ENCODE measurements at places on chromosomes 3 and 15.

GRCh38 chr15:60462027-60462426 is 16.9 kb downstream of the ICE2 start:
- no peak for DNase-seq

GRCh38 chr15:52441841-52442240 is 86.8 kb downstream of the MYO5A start:
- DNase-seq, result peak; percentile 51

DNA sequence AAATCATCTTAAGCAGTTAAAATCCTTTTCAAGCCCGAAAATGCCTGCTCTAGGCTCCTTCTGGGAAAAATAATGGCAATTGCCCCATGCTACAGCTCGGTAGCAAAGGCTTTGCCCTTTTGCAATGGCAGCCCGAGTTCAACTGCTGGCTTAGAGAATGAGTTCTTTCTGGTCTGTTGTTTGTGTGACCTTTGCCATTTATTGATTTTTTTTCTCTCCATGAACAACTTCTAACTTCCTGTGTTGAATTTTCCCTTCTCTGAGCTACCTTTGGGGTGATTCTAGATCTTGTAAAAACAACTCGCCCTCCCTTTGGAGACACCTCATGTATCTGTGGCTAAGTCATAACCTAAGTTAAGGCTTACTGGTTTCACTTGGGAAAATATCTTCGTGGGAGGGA is 139.3 kb downstream of the PLCH1 start:
- no peak for DNase-seq

GRCh38 chr3:159872374-159873109 is 116.1 kb upstream of the IL12A start:
- DNase-seq, result no peak

- no peak for DNase-seq
Observed at GRCh38 chr15:60594071-60594470, 115.1 kb upstream of the ICE2 start.

DNA sequence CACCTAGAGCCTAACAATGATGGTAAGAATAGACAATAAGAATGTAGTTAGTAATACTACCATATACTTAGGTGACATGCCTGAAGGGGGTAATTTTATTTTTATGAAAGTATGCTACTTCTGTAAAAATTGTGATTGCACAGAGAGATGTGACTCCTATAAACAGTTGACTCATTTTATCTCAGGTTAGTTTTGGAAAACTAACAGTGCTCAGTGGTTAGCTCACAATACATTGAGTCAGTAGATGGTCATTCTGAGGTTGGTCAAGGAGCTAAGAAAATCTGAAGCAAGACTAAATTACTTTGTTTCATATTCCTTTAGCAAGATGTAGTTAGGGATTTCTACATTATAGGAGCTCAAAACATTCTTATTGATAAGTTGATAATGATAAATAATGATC is 271.0 kb downstream of the EDEM1 start:
- DNase-seq, result no peak

GRCh38 chr3:134018850-134019249 is 10.9 kb downstream of the SLCO2A1 start:
- DNase-seq, result no peak

DNA sequence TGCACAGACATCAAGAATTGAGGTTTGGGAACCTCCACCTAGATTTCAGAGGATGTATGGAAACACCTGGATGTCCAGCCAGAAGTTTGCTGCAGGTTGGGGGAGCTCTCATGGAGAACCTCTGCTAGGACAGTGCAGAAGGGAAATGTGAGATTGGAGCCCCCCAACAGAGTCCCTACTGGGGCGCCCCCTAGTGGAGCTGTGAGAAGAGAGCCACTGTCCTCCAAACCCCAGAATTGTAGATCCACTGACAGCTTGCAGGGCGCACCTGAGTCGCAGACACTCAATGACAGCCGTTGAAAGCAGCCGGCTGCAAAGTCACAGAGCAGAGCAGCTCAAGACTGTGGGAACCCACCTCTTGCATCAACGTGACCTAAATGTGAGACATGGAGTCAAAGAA is 34.6 kb upstream of the EPHA6 start:
- no peak for DNase-seq

GRCh38 chr15:33032053-33032452 is 162.5 kb downstream of the FMN1 start:
- DNase-seq, result no peak

DNA sequence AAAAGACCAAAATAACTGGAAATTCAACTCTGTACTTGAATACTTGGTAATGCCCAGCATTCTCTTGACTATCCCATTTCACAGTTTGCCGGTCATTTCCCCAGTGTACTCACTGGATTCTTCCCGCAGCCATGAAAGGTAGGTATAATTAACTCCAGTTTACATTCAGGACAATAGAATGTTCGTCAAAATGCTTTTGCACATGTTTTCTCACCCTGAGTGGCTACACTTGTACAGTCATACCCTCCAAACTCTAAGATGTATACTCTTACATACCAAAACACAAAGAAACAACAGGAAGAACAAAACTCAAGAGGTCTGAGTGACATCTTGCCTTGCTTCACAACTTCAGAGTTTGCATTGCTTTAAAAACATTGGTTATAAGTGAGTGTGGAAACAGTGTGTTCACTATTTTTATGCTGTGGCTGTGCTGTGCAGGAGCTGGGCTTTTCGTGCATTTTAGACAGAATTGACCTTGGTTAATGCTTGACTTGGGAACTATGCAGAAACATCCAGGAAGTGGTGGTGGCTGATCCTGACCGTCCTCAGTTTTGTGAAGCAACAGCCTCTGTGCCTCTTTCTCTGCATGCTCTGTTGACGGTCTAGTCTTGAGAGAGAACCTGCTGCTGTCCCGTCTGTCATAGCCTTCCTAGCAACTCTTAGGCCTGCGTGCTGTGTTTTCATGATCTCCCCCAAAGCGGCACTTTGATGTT is 90.5 kb downstream of the IGF1R start:
- no peak for DNase-seq

- DNase-seq, result no peak
Observed at GRCh38 chr3:146322216-146322817, 71.4 kb upstream of the PLSCR4 start.

GRCh38 chr3:149555927-149556326 is 81.4 kb downstream of the TM4SF4 start:
- no peak for DNase-seq

GRCh38 chr3:133058243-133058642 is 20.1 kb downstream of the TMEM108 start:
- DNase-seq, result no peak

GRCh38 chr3:195407531-195408409 is 35.0 kb downstream of the ACAP2 start:
- DNase-seq, result no peak

- DNase-seq, result no peak
Observed at GRCh38 chr3:25870452-25870851, 80.6 kb downstream of the OXSM start.

DNA sequence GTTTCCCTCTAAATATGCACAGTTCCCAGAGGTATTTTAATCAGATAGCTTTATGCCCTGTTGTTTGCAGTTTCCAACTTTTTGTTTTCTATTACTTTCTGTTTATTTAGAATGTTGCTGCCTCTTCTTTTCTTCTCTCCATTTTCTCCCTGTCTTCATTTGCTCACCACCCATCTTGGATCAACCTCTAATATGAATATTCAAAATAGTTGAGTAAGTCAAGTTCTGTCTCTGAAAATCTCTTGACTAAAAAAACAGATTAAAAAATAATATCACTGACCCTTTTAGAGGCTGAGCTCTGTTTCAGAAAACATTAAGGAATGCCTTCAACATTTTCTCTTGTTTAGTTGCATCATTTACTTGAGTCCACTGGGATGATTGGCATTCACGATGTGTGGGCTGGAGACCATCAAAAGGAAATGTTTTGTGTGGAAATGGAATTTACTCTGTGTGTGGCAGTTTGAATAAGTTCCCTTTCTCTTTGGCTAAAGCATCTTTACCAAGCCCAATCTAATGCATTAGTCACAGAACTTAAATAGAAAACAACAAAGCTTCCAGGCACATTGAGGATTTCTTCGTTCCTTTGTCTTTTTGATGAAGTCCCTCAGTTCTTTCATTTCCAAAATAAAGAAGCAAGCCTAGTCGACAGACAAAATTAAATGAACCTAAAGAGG is 633.9 kb upstream of the TGFBR2 start:
- DNase-seq, result no peak

DNA sequence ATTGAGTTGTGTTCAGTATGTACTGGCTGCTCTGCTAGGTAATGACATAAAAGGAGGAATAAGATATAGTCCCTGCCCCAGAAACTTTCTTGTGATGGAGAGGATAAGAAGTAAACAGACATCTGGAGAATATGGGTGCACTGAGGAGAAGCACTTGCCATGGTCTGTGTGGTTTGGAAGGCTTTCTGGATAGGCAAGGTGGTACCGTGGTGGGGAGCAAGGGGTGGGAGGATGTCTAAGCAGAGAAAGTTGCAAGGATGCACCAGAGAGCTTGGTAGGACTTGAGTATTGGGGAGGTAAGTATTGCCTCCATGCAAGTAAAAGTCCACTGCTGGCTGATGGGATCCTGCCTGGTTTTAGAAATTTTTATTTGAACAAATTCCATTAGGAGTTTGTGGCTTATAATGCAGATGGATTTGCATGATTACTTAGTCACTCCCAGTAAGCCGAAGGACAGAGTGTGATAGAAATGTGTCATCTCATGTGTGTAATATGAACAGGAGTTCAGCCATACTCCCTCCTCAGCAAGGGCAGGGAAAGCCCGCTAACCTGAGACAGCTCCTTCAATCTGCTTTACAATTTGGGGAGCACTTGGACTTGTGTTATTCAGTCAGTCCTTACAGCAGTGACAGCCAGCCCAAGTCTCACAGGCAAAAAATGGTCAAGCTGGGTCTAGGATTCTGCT is 53.6 kb downstream of the CLSTN2 start:
- no peak for DNase-seq

GRCh38 chr3:113953677-113954076 is 5.9 kb downstream of the ZDHHC23 start:
- DNase-seq, result no peak

GRCh38 chr3:73558727-73559075 is 66.0 kb downstream of the PDZRN3 start:
- DNase-seq, result no peak

- no peak for DNase-seq
Observed at GRCh38 chr15:80423215-80423614, 19.0 kb downstream of the ARNT2 start.

- DNase-seq, result no peak
Observed at GRCh38 chr3:115397433-115397832, 225.9 kb upstream of the GAP43 start.

DNA sequence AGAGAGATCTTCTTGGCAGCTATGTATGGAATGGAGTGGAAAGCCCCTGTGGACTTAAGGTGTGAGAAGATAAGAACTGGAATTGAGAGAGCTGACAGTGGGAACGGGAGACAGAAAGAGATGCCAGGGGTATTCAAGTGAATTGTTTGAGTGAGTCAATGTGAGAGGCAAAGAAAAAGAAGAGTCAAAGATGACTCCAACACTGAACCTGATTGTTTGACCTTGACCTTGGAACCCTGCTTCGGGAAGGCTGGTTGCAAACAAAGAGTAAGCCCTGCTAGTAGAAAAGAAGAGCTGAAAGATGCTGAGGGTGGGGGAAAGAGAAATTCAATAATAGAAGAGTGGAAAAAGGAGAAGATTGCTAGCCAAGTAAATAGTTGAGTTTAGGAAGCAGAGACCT is 238.6 kb downstream of the BBX start:
- no peak for DNase-seq

- DNase-seq, result no peak
Observed at GRCh38 chr3:36823806-36824205, 59.5 kb upstream of the DCLK3 start.

GRCh38 chr3:149781741-149782140 is 10.6 kb downstream of the ANKUB1 start:
- no peak for DNase-seq

- DNase-seq, result no peak
Observed at GRCh38 chr3:4138150-4138785, 164.9 kb upstream of the SETMAR start.

DNA sequence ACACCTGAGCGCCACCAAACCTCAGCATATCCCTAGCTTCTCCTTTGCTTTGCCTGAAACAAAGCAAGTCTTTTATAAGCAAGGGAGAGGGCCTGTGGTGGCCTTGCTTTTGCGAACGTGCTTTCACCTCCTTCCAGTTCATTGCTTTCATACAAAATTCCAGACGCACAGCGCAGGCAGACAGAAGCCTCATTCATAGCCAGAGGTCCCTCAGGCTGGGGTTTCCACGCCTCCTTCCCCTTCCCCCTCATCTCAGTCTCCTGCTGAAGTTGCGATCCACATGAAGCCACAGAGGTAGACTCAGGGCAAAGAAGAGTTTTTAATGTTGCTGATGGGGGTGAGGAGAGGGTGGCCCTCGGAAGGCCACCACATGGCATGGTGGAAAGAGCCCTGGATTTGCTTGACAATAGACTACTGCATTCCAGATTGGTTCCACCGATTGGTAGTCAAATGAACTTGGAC is 59.4 kb upstream of the FLNB start:
- no peak for DNase-seq

DNA sequence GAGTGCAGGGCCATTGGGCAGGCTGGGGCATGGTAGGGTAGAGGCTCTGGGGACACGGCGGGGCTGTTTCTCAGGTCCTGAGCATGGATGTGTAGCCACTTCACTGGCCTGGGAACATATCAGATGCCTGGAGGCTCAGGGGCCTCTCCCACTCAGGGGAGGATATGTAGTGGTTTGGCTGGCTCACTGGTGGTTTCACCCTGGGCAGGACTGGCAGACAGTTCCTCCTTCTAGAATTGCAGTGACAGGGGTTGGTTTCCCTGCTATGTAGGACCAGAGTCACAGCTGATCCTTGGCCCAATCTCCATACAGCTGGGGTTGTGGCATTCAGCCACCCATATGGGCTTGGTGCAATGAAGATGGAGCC is 4.8 kb upstream of the ARHGAP31 start:
- no peak for DNase-seq

DNA sequence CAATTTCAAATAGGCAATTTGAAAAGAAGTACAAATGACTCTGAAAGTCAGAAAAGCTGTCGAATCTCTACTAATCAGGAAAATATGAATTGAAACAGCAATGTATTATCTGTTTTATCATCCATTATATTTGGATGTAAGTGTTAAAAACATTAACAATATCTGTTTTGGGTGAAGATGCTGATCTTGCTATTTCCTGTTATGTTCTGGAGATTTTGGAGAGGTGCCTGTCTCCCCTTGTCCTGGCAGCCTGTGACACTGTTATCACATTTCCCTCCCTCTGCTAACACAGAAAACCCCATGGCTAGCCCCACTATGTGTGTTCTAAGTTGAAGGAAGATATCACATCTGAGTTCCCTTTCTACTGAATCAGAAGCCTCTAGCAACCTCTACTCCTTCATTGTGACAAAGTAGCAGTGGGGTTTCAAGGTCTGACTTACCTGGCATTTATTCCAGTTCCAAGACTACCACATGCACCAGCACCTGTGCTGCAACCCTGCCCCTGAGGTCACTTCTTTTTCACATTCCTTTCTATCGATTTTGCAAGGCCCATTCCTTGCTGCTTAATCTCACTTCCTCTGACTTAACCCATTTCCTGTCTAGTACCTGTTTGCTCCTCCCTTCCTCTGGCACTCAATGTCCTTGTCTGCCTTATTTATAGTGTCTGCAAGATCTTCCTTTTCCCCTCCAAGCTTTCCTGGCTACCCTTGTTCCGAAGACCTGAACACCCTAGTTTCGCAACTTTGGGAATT is 95.5 kb upstream of the COL8A1 start:
- no peak for DNase-seq

- DNase-seq, result no peak
Observed at GRCh38 chr3:170572665-170573253, 13.1 kb downstream of the SLC7A14 start.

- DNase-seq, result no peak
Observed at GRCh38 chr3:138222942-138223287, 35.8 kb downstream of the ARMC8 start.
